ENCODE measurements at places on chromosomes 7 and 10.
A peak's percentile ranks its signal among the peaks of the same experiment; 100 is the strongest.

GRCh38 chr7:123433665-123434064 lies 100.7 kb downstream of the IQUB start:
- DNase-seq: no peak

- DNase-seq: peak; percentile 74
Observed at GRCh38 chr7:72785166-72785955, 42.6 kb downstream of the TYW1B start.

- peak; percentile 18 for DNase-seq
Observed at GRCh38 chr7:98107313-98107721, 655 bp downstream of the LMTK2 start.

GRCh38 chr7:137890449-137890921 lies 43.7 kb upstream of the DGKI start:
- DNase-seq: no peak

DNA sequence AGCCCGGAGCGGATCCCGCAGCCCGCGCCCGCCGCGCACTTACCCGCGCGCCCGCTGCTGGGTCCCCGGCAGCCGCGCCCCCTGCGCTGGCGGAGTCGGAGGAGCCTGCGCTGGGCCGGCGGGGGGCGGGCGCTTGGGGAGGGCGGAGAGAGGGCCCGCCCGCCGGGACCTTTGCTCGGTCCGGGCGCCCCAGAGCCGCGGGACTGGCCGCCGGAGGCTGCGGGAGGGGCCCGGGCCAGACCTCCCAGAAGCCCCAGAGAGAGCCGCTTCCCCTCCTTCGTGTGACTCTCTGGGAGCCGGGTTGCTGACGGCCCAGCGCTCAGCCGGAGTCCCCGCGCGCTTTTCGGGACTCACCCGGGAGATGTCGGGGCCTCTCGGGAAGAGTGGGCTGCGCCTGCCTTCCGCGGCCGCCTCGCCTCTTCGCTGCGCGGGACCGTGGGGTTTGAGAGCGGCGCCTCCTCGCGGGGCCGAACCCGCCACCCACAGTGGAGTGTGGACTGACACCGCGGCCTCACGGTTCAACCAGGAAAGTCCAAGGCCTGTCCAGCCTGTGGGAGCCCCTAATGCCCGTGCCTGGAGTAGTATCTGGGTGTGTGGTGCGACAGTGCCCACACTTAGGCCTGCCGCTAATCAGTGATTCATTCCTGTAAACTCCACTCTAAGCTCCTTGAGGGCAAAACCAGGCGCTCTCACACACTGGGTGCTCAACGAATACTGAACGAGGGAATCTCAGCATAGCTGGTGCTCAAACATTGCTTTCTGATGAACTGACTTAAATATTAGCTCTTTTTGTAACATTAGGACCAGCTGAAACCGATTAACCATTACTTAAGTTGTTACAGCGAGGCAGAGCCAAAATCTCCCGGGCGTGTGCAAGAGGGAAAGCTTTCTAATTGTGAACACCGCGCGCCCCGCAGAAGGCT lies at the start of gene GSDME:
GSDME (minus strand) TSS at position 112 of the 923 bp plus-strand sequence. CDS start 7,690 bp downstream, outside the sequence.
- DNase-seq: peak; percentile 80

DNA sequence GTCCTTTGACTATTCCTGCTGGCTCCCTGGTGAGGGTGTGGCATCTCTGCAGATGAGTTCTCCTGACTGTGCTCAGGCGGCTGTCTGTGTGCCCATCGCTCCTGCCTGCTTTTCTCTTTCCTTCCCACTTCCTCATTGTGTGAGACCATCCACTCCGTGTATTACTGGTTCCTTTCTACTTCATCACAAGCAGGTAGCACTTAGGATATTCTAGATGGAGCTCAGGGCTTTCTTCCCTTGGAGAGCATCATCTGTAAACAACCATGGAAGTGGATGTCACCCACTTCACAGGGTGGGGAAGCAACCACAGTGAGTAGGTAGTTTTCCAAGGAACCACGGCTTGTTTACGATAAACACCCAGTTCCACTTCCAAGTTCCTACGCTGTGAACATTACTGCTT lies 15.7 kb downstream of the DNAJB6 start:
- DNase-seq: no peak

DNA sequence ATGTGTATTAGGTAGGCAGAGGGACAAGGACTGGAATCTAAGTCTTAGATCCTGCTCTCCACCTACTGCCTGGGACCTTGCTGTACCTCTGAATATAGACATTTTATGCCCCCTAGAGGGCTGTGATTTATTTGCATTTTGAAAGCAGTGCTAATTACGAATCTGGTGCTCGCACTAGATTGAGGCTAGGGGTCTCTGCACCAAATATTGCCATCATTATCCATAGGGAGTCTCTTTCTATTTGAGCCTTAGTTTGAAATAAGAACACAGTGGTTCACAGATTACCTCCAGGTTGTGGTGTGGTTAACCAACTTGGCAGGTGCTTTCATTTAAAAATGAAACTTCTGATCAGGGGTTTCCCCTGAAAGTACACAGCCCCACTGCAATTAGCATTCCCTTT lies 41.8 kb downstream of the CNNM1 start:
- DNase-seq: peak; percentile 60

- no peak for DNase-seq
Observed at GRCh38 chr7:94605031-94605430, 50.9 kb downstream of the SGCE start.

- DNase-seq: no peak
Observed at GRCh38 chr7:122520971-122521555, 177.9 kb downstream of the RNF133 start.

DNA sequence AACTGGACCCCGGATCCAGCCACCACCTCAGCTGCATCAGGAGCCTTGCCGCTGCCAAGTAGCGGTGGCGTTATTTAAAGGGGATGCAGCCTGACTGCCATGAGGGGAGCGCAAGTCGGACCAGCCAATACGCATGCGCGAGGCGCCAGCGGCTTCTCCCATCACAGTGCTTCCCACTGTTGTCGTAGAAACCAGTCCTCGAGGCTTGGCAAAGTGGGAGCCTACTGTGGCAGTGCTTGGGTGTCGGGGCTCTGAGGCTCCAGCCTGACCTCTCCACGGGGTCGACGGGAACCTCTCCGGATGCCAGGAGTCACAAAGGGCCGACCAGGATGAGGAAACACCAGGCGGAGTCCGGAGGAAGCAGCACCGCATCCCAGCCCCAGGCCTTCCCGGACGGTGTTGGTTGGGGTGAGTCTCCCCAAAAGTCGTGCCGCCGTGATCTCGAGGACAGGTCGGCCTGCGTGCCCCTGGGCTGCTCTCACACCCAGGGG lies 369.6 kb downstream of the ZNF716 start:
- DNase-seq: no peak

DNA sequence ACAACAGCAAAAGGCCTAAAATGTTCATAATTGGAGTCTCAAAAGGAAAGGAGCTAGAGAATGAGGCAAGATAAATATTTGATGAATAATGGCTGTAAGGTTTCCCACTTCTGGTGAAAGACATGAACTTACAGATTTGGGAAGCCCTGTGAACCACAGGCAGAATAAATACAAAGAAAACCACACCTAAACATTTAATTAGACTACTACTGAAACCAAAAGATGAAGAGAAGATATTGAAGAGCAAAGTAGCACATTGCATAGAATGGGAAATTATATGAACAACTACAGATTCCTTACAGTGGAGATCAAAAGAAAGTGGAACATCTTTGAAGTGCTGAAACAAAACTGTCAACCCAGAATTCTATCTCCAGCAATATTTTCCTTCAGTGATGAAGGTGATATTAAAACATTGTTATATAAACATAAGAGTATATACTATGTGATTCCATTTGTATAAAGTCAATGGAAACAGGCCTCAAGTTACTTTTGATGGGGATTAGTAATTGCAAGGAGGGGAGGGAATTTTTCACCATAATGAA lies 191.3 kb upstream of the KAT6B start:
- DNase-seq: no peak

DNA sequence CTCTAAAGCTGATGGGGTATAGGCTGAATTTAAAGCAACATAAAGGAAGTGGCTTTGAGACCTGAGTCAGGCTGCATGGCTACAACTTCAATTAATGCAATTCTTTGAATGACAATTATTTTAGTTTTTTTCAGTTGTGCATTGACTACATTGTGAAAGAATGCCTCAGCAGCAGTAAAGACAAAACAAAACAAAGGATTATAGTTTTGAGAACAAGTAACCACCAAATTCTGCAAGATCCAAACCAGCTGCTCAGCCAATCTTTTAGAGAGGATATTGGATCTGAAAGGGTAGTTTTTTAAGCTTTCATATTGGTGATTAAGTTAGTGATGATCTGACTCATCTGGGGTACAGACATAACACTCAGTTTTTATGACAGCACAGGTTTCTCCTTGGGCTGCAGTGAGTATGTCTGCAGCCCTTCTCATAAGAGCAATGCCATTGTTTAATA lies 40.6 kb upstream of the ABCA13 start:
- DNase-seq: peak; percentile 42

GRCh38 chr10:31134311-31134952 lies 102.8 kb upstream of the ZNF438 start:
- peak; percentile 75 for DNase-seq

- peak; percentile 85 for DNase-seq
Observed at GRCh38 chr10:32237644-32238345, 109.2 kb downstream of the EPC1 start.

GRCh38 chr7:29318853-29319718 lies 124.5 kb downstream of the CHN2 start:
- no peak for DNase-seq

- DNase-seq: no peak
Observed at GRCh38 chr7:151830121-151830830, 46.6 kb downstream of the PRKAG2 start.

DNA sequence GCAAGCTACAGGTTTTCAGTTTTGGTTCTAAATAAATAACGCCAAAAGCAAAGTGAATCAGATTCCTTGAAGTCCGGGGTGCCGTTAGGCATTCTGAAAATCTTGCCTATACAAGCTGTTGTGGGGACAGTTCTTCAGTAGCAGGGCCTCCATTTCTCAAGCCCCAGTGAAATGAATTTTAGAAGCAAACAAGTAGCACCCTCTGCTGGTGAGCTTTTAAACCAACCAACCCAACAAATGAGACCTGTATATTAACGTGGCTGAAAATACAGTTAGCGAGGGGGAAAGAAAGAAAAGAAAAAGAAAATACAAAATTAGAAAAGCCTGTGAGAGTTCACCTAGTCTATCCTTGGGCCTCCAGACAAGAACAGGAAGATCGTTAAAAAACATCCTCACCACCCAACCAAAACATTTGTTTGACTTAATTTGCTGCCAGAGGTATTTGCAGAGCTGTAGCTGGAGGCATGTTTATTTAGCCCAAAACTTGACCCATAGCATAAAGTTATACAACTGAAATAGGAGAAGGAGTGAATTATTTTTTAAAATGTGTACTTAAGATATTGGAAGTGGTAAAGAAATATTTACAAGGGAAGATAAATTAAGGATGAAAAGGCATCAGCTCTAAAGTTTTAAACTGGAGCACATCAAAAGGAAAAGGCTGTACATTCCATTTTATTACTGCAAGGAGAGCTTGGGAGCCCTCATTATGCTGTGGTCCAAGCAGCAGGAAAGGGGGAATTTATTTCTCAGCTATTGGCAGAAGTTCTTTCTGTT lies 98.9 kb downstream of the DYNC1I1 start:
- DNase-seq: peak; percentile 55

DNA sequence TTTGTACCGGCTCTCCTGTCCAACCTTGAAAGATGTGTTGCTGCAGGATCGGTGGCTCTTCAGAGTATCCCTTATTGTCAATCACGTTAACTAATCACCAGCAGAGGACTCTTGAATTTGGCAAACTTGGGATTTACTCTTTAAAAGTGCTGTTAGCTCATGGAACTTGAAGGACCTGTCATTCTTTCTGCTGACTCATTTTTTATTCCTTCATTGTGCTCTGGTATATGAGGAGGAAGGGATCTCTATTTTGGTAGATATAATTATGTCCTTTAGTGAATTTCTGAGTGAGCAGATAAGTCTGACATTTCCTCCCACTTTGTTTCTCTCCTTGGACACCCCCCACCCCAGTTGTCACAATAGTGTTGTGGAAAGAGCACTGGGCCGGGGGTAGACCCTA lies 175.1 kb upstream of the HDAC9 start:
- DNase-seq: no peak

GRCh38 chr10:4450981-4451908 lies 374.8 kb upstream of the AKR1E2 start:
- DNase-seq: peak; percentile 79

DNA sequence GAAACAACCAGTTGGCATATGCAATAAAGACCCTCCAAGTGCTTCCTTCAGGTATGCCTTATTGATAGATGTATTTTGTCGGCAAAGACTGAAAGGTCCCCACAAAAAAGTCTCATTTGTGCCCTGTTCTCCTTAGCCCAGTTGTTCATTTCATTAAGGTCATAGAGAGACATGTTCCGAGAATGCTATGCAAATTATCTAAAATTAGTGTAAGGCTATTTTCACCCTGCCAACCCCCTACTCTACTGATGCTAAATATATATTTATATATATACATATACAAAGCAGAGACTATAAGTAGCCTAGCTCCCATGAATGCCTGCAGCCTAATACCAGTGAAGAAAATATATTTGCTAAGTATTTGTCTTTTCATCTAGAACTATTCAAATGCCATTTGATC lies 96.7 kb upstream of the ADO start:
- no peak for DNase-seq

GRCh38 chr10:71331736-71332135 lies 12.7 kb downstream of the SLC29A3 start:
- no peak for DNase-seq

DNA sequence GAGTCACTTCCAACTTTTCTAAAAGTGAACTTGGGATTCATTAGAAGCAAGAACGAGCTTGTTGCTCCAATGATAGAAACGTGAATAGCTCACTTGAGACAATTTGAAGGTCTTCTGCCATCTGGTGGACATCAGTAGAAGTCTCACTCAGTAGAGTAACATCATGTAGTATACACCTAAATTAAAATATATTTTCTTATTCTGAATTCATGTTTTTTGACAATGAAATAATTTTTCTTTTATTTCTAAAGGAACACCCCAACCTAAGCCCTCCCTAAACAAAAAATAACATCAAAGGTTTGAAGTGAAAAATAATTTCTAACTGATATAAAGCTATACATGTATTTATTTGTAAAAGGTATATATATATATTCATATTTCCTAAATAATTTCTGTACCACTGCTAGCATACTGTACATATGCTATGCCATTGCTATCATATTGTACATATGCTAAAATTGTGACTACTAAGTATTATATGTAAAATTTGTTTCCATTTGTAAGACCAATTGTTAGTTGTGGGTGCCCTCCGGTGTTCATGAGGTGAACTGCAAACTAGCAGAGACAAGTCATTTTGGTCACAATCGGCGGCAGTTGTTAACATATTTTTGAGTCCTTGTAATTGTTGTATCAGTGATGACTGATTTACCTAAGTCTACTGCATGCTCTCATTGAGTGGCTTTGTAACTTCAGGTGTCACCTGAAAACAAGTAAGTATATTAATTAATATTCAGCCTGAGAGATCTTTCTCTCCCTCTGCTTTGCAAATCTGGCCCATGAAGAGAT lies 121.9 kb downstream of the PTPRZ1 start:
- peak; percentile 59 for DNase-seq

DNA sequence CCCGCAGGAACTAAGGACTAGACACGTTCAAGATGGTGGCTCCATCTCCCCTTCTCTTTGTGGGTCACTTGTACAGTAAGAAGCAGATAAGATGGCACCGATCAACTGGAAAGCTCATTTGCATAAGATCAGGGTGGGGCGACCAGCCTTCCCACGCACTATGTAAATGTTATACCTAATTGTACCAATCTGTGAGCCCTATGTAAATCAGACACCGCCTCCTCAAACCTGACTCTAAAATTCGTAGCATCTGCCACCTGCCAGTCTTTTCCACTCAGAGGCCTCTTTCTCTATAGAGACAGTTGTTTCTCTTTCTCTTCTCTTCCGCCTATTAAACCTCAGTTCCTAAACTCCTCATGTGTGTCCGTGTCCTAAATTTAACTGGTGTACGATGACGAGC lies 324.5 kb downstream of the PHF14 start:
- DNase-seq: no peak

All from EL (cell line).